ENCODE measurements at places on chromosomes 12 and 14.

GRCh38 chr14:92959189-92959531 is 36.2 kb downstream of the CHGA start:
- DNase-seq, result no peak

DNA sequence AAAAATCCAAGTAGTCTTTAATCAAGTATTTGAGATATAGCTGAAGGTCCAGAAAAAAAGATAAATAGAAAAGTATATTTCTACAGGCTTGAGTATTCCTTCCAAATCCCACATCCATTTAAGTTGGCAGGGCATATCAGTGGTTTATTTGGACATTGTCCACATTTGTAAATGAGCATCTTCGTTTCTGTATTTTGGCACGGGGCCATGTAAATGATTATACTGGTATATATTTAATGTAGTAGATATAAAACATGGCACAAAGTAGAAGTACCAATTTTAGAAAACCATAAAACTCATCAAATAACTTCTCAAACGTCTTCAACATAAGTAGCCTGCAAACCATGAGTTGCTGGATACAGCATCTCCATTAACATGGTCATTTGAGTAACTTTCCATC is 437.4 kb upstream of the SOX5 start:
- no peak for DNase-seq

DNA sequence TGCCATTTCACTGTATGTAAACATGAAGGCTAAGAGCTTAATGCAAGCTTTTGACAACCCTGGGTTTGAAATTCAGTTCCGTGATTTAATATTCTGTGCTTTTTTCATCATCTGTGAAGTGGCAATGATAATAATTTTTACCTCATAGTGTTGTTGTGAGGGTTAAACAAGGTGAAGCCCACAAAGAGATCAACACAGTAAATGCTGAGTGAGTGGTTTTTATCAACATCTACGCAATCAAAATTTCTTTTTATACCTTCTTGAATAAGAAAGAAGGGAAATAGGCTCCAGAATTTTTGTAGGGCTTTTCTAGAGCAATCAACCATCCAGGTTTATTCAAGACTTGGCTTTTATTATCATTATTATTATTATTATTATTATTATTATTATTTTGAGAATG is 490.8 kb downstream of the SOX5 start:
- no peak for DNase-seq

GRCh38 chr12:13670285-13670866 is 311.0 kb downstream of the GRIN2B start:
- no peak for DNase-seq

DNA sequence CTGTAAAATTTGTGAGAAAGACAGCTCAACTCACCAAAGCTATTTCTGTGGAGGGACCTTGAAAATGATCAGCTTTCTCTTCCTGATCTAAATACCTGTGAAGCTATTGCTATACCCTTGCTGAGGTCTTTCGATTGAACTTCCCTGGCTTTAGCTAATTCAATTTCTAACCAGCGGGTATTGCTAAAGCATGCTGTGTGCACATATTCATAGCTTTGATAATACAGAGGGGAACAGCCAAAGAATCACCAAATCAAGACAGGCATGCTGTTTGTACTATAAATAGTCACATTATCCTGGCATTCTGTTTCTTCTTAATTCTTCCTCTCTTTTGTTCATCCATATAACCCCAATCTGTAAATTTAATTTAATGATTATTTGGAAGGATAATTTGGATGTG is 233.0 kb downstream of the LRFN5 start:
- no peak for DNase-seq

- no peak for DNase-seq
Measured at GRCh38 chr12:124979568-124979967, 9.4 kb downstream of the DHX37 start.

DNA sequence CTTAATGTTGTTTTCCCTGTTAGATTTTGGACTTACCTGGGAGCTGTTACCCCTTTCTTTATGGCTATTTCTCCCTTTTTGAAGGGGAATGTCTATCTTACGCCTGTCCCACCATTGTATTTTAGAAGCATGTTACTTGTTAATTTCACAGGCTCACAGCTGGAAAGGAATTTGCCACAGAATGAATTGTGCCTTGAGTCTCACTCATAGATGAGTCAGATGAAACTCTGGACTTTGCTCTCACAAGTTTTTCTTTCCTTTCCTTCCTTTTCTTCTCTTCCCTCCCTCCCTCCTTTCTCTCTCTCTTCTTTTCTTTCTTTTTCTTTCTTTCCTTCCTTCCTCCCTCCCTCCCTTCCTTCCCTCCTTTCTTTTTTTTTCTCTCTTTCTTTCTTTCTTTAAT is 9.3 kb upstream of the ATF7IP start:
- no peak for DNase-seq

DNA sequence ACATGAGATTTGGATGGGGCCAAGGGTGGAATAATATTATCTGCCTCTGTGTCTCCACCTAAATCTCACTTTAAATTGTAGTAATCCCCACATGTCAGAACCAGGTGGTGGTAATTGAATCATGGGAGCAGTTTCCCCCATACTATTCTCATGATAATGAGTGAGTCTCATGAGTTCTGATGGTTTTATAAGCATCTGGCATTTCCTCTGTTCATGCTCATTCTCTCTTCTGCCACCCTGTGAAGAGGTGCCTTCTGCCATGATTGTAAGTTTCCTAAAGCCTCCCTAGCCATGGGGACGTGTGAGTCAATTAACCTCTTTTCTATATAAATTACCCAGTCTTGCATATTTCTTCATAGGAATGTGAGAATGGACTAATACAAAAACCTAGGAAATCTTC is 29.9 kb downstream of the TSPAN19 start:
- no peak for DNase-seq

GRCh38 chr14:54698966-54699530 is 132.1 kb downstream of the SAMD4A start:
- no peak for DNase-seq

GRCh38 chr14:66487164-66487563 is 993 bp downstream of the CCDC196 start:
- DNase-seq, result no peak

DNA sequence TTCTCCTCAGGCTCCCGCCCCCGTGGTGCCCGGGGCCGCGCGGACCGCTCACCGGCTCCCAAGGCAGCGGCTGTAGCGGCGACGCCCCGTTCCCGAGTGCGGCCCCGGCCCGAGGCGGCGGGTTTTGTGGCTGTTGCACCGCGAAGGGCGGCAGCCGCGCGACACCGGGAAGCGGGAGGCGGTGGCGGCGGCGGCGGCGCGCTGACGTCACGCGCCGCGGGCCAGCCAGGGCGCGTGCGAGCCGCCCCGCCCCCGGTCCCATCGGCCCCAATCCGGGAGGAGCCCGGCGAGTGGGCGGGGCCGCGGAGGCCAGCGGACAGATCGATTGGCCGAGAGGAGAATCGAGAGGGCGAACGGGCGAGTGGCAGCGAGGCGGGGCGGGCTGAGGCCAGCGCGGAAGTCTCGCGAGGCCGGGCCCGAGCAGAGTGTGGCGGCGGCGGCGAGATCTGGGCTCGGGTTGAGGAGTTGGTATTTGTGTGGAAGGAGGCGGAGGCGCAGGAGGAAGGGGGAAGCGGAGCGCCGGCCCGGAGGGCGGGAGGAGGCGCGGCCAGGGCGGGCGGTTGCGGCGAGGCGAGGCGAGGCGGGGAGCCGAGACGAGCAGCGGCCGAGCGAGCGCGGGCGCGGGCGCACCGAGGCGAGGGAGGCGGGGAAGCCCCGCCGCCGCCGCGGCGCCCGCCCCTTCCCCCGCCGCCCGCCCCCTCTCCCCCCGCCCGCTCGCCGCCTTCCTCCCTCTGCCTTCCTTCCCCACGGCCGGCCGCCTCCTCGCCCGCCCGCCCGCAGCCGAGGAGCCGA is at the start of gene YY1:
Gene YY1 (plus strand): TSS at position 726 of the 792 bp plus-strand sequence. CDS start 101 bp downstream, outside the sequence.
- DNase-seq, result peak; percentile 74

DNA sequence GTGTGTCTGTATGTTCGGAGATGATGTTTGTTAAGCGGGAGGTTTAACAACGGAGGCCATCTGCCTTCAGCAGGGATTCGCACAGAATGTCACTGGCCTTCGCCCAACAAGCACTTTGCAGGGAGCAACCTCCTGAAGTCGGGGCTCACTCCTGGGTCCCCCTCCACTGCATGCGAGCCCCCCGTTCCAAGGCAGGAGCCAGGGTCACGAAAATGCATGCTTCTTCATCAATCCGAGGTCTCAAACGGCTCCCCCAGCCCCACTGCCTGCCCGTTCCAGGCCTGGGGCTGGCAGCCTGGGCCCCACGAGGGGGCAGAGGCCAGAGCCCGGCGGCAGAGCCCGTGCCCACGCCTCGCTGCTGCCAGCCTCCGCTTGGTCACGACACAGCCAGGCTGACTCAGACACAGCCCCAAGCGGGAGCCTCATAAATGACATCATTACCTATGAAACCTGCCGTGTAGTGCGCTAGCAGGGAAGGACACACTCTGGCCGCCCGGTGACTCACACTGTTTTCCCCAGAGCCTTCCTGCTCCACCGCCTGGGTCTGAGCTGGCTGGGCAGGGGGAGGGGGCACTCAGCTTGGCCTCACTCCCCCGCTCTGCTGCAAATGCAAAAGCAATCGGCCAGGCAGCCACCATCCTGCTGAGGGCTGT is 169.5 kb upstream of the RTL1 start:
- no peak for DNase-seq

DNA sequence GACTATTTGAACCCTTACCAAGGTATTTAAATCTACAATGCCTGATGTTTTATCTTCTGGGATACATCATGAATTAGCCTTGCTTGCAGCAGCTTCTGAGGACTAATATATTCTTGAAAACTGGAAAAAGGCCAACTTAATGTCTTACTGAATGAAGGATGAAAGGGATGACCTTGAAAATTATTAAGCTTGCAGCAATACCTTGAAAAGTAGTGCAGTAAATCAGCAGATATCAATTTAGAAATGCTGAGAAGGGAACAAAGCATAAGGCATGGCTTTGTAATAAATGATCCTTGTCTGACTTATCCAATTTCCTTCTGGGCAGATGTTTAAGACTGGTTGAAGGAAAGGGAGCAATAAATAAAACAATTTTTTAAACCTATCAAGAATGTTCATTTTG is 37.3 kb upstream of the FERMT2 start:
- no peak for DNase-seq

GRCh38 chr14:93880021-93880820 is 46.9 kb upstream of the FAM181A start:
- peak; percentile 85 for DNase-seq

GRCh38 chr14:100165831-100166440 is 6.5 kb upstream of the DEGS2 start:
- DNase-seq, result no peak

- peak; percentile 57 for DNase-seq
Measured at GRCh38 chr12:68358532-68359485, 26.6 kb upstream of the MDM1 start.

DNA sequence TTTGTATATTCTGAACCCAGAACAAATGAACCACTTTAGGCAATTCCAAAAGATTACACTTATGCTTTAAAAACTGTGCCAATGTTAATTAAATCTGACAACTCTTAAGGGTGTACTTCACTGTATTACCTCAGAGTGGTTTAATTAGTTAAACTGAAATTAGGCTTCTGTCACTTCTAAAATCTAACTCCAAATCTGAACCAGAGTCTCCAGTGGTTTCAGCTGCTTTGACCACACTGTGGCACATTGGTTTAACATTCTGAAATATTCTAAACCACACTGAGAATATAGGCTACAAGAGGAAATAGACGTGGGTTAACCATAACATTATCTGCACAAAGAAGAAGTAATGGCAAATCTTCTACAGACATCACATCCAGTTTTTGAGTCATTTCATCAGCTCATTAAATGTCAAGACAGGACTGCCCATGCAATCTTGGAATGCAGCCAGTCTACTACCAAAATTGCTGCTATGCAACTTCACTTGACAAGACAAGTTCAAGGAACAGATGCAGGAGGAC is 94.8 kb downstream of the LRP6 start:
- no peak for DNase-seq

- DNase-seq, result no peak
Measured at GRCh38 chr12:30095511-30095910, 311.8 kb upstream of the TMTC1 start.

- no peak for DNase-seq
Measured at GRCh38 chr12:110937104-110937641, 16.8 kb upstream of the MYL2 start.

- DNase-seq, result no peak
Measured at GRCh38 chr12:52248541-52249461, 15.8 kb downstream of the KRT7 start.

GRCh38 chr12:76113800-76114757 is 29.6 kb upstream of the NAP1L1 start:
- DNase-seq, result no peak

DNA sequence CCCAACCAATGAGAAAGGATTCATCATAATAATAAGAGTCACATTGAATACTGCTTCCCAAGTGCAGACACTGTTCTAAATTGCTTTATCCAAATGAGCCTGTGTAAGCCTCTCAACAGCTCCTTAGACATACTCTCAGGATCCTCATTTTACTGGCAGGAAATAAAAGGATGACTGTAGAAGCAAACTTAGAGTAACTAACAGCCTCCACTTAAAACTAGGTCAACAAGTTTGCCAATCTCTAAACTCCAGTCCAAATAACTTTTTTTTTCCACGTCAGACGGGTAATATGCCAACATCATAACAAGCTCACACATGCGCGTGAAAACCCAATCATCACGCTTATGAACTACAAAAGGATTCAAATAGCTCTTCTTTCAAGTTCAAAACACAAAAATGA is 15.3 kb upstream of the DPF3 start:
- no peak for DNase-seq

DNA sequence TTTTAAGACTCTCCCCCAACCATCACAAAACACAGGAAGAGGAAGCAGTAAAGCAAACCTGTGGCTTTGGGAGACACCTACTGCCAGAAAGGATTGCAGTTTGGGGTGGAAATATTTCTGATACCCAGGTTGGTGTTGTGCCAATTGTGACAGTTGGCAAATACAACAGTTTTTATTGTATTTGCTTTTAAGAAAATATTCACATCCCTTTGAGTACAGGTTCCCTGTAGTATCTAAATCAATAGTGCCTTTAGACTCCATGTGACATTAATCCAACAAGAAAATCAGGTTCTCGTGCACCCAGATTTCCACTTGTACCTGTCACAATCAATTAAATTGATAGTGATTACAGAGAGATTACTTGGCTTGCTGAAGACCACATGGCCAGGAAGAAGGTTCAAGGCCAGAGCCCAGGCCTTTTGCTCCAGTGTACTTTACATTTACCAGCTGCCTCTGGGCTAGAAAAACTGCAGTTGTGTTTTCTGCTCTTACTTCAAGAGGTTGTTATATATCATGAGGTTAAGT is 361.2 kb downstream of the ATP23 start:
- DNase-seq, result no peak

All from SK-N-MC (cell line).